Activated CD4-positive, alpha-beta T cell treated with anti-CD3 and anti-CD28 coated beads for 4 hours (primary cell): ENCODE measurements at places on chromosomes 11 and 22.

DNA sequence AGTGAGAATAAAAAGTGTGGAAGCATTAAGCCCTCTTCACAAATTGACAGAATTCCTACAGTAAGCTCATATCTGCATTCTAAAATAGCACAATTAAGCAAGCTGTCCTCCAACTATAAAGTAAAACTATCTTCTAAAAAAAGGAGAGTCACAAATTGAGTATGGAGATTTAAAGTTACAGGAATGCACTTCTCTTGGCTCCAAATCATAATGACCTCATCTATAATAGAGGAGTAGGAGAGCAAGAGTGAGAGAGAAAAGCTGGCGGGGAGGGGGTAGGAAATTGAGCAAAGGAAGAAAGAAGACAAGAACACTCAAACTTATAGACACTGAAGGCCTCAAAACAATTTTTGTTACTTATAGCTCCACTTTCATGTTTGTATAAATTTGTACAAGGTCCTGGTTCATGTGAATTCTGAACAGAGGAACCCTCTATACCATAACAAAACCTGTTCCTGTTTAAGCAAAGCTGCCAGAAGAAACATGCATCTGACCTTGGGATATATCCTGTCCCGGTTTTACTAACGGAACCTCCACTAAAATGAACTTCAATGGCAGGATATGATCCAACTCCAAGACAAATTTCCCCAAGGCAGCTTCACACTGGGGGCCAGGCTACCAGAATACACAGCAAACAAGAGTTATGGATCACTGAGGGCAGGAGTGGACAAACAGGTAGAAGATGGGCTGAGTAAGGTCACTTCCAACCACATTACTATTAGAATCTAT lies 37.2 kb downstream of the SLC35F2 start:
- DNase-seq: no peak

DNA sequence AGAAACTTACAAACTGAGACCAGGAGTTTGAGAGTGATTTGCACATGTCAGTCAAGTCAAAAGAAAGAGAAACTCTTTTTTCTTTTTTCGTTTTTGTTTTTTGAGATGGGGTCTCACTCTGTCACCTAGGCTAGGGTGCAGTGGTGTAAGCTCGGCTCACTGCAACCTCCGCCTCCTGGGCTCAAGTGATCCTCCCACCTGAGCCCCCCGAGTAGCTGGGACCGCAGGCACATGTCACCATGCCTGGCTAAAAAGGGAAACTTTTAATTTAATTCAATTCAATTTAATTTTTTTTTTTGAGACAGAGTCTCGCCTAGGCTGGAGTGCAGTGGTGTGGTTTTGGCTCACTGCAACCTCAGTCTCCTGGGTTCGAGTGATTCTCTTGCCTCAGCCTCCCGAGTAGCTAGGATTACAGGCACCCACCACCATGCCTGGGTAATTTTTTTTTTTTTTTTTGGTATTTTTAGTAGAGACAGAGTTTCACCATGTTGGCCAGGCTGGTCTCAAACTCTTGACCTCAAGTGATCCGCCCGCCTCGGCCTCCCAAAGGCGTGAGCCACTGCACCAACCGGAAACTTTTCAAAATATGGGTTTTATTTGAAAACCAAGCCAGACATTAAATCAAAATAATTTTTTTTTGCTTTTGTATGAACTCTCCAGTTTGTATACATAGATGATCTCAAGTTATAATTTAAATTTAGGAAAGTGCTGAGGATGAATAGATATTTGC lies 9.9 kb downstream of the UCP3 start:
- no peak for DNase-seq

DNA sequence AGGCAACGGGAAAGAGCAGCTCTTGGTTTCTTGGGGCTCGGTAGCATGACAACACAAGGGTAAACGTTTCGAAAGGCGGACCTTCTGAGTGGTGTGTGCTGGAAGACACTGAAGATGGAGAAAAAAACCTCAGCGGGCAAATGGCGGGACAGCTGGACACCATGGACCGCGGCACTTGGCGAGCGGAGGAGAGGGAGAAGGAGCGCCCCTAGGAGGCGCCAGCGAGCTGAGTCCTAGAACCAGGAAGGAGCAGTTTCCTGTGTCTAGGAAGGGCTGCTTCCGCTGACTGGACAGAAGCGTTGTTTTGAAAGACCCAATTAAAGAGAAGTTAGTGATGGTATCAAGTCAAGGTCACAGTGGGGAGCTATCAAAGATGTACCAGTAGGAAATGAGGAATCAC lies 44.0 kb upstream of the OPCML start:
- no peak for DNase-seq

- DNase-seq: no peak
Observed at GRCh38 chr11:104136861-104137260, 27.1 kb downstream of the PDGFD start.

DNA sequence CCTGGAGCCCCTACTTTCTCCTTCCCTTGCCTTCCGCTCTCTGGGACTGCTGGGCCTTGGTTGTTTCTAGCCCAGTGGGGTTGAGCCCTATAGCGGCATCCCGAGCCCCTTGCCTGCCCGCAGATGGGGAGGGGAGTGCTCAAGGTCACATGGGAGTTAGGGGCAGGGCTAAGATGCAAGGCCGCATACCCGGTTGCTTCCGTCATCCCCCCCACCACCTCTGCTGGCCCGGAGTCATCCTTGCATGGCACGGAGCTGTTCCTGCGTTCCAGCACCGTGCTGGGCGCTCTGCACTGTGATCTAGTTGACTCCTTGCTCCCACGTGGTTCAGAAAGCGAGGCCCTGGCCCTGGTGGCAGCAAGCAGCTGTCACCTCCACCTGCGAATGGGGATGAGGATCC lies 18.0 kb downstream of the FLRT1 start:
- DNase-seq: no peak

DNA sequence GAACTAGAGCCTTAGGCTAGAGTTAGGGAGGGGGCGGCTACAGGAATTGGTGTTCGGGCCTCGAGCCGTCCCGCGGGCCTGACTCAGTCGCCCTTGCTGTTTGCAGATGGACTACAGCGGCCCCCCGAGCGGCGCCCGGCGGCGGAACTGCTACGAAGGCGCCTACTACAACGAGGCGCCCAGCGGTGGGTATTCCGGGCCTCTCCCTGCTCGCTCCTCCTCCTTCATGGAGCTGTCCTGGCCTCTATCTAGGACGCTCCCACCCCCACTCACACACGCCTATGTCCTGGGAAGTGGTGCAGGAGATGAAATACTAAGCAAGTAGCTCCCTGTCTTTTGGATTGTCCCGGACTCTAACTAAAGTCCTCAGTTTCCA lies 1.4 kb downstream of the MYOD1 start:
- DNase-seq: no peak

DNA sequence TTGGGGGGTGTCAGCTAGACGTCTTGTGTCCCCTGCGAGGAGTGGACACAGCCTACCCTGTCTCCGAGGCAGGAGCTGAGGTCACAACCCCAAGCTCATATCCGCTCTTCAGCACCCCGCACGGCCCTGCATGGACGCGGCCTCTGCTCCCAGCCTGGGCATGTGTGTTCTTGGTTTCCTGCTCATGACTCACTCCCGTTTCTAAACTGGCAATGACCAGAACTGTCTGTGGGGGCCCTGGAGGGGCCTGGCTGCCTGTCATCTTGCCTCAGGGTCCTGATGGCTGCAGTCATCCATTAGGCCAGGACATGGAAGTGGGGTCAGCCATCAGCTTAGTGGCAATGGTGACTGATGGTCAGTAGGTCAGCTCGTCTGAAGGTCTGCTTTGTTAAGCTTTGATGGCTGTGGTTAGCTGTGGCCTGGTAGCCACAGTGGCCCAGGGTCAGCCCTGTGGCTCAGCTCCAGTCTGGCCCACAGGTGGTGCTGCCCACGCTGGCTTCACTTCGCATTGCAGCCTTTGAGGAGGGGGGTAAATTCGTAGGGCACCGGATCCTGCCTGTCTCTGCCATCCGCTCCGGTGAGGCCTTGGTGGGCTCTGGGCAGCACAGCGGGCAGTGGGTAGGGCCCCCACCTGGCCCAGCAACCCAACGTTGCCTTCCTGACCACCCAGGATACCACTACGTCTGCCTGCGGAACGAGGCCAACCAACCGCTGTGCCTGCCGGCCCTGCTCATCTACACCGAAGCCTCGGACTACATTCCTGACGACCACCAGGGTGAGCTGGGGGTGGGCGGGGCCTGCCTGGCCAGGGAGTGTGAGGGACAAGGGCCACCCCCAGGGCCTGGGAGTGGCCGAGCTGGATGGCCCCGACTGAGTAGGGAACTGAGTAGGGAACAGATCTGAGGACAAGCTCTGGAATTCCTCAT lies 12.0 kb downstream of the PLCB3 start:
- no peak for DNase-seq

- no peak for DNase-seq
Observed at GRCh38 chr11:44376423-44376822, 66.5 kb upstream of the ALX4 start.

- no peak for DNase-seq
Observed at GRCh38 chr11:77474684-77475060, 778 bp upstream of the PAK1 start.

GRCh38 chr22:35308480-35309021 lies 8.9 kb downstream of the TOM1 start:
- no peak for DNase-seq

DNA sequence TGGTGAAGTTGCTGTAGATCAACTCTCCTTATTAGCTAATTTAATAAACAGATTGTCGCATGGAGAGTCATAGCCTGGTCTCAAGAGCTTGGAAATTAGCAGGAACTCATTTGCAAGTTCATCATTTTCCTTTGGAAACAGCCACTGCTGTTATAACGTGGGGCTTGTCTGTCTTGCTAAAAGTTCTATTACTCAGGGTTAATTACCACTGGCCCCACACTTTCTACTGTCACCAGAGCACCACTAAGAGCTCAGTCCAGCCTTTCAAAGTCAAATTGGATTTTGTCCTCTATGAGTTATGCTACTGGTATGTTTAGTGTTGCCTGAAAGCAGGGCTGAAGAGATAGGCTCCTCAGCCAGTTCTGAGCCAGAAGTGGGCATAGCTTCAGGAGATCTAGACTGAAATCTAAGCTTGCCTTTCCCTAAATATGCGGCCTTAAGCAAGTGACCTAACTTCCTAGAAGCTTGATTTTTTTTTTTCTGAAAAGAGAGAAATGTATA lies 292.2 kb downstream of the INSC start:
- no peak for DNase-seq

GRCh38 chr11:94130298-94131046 lies 1.8 kb downstream of the PANX1 start:
- no peak for DNase-seq

DNA sequence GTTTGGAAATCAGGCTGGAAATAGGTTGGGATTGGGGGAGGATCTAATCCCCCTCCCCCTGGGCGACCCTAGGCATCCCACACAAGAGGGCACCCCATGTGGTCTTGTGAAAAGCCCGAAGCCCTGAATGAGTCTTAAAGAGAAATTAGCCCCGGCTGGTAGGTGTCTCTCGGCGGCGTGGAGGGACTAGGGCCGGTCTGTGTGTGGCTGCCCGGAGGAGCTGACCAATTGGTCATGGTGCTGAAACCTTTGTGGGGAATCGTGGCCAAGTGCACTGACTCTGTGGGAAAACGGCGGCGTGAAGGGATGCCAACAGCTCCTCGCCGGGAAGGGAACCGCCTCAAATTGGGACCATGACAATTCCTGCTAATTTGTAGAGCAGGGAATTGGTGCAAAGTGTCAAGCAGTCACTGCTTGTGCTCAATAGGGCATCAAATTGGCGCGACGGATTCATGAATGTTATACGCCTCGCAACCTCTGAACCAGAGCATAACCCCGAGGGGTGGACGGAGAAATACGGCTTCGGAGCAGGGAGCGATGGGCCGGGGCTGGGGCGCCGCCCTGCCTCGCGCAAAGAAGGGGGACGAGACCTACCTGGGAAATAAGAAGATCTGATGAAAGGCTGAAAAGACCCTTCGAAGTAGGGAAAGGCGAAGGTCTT lies 1.5 kb downstream of the DBX1 start:
- no peak for DNase-seq

DNA sequence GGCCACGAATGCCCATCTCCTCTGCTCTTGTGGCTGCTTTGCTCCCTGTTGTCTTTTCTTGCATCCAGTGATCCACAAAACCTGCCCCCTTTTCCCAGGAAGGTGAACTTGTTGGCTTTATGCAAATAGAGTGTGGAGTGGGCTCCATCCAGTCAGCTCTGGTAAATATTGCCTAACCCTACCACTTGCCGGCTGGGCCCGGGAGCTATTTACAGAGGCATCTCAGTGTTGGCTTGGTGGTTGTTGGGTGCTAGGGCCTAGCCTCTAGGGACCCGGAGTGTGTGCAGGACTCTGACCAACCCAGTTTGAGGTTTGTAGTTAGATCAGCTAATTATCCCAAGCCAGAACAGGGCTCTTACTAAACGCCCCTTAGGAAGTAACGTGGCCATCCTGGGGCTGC lies 40.8 kb upstream of the TLCD5 start:
- DNase-seq: no peak

GRCh38 chr22:40193429-40194421 lies 16.0 kb downstream of the TNRC6B start:
- DNase-seq: no peak

- no peak for DNase-seq
Observed at GRCh38 chr22:39999144-39999757, 4.5 kb downstream of the FAM83F start.

DNA sequence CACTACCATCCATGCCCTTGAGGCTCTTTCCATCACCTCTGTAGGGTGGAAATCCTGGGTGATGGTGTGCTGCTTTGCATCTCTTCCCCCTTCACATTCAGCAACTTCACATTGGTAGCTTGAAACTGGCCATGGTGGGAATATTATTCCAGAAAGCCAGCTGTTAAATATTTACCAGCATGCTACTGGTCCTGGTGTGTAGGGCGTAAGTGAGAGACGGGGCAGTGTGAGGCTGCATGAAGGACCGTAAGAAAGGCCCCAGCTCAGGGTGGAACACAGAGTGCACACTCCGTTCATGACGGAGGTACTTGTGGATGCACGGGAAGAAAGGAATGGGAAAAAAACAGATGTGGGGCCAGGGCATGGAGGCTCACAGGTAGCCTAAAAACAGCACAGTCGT lies 121.3 kb downstream of the PKNOX2 start:
- DNase-seq: no peak

- no peak for DNase-seq
Observed at GRCh38 chr11:27694992-27695391, 5.3 kb downstream of the BDNF start.

- DNase-seq: no peak
Observed at GRCh38 chr11:67408437-67409200, 4.7 kb downstream of the TBC1D10C start.

DNA sequence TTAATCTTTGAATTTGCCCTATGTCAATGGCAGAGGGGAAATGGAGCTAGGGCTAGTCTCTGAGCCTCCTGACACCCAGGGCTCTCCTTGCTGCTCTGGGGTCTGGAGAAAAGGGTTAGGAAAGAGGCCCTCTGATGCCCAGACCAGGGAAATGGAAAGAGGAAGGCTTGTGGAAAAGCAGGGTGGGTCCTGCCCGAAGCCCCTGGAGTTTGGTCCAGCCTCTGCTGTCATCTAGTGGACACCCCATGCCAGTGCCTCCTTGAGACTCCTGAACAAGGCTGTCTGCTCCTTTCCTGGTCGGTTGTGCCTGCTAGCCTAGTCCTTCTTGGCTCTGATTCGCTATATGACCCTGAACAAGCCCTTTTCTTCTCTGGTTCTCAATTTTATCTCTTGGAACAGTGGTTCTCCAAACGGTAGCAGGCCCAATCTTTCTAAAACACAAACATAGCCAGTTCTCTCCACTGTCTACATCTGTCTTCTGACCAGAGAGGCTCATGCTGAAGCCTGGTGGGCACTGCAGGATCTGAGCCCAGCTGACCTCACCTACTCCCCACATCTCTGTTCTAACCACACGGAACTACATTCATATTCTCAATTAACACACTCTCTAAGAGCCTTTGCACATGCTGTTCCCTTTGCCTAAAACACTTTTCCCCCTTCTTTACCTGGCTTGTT lies 8.8 kb upstream of the PLA2G3 start:
- peak; percentile 16 for DNase-seq
